Memory B cell (primary cell): ENCODE measurements at places on chromosomes 3 and 15.

DNA sequence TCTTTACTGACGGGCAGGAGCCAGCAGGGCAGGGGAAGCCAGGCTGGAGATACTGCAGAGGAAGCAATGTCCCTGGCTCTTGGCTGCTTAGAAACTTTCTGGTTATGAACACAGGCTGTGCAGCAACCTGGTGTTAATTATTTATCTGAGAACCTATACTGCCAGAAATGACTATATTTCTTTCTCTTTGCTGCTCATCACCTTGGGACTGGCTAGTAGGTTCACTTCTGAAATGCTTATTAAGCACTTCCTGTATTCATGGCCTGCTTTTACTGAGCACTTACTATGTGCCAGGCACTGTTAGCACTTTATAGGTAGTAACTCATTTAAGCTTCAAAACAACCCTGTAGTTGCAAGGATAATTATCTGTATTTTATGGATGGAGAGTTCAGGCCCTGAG lies 57.6 kb downstream of the RAB11A start:
- DNase-seq, result no peak

DNA sequence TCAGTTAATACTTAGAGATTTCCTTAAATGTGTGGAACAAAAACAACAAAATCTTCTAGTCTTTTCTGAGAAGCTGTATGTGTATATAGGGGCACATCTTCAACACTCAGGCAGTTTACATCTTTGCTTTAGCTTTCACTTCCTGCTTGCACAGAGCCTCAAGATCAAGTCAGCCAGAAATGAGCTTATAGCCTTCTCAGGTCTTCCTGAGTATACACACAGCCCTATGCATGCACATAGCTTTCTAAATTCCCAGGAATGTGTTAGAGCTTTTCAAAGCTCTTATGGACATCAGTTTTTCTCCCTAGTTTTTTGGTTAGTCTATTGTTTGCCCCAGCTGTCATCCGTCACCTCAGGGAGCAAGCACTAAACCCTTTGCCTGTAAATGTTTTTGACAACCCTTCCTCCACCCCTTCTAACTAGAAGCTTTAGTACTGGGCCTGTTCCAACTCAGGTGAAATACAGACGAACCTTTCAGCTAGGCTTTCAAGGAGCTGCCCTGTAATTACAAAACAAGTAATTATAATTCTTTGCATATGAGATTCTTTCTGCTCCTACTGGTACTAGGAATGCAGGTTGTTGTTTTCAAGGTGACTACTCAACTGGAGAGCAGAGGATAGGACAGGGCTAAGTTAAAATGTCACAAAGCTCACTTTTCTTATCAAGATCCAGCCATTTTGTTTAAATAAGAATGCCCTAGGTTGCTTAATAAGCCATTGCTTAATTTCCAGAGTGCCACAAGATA lies 22.6 kb upstream of the MTMR10 start:
- DNase-seq, result peak; percentile 17

DNA sequence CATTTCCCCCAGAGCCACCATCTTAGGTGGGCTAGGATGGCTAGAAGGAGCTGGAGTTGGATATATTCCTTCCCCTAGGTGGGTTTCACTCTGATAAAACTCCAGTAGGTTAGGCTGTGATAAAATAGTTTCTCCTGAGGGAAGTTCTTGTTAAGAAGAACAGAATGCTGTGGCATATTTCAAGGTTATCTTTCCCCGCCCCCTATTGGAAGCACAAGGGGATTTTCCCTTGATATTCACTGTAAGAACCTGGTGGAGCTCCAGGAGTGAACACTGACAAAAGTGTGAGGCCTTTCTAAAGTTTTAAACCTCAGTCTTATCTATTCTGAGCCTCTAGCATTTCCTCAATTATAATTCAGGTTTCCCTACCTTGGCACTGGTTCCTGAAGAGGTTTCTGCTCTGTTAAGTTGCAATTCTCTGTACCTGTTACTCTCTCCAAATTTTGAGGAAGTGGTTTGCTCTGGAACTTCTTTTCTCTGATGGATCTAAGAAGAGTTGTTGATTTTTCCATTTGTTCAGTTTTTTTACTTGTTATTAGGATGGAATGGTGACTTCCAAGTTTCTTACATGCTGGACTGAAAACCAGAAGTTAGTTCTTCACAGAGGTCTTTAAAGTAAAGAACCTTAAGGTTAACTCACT lies 113.5 kb downstream of the GMPS start:
- no peak for DNase-seq

DNA sequence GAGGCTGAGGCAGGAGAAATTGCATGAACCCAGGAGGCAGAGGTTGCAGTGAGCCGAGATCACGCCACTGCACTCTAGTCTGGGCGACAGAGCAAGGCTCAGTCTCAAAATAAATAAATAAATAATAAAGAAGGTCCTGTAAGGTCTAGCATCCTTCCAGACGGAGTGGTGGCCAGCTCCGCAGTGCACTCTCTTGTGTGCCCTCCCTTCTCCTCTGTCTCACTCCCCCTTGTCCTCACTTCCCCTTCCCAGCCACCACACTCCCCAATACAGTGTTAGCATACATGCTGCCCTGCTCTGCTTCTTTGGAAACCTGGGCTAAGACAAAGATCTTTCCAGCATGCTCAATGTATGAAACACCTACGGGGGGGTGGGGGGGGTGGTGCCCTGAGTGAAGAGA lies 3.4 kb upstream of the CLN6 start:
- no peak for DNase-seq

- DNase-seq, result no peak
These were observed 54.0 kb upstream of the GCNT3 start for GRCh38 chr15:59557581-59557980.

- DNase-seq, result no peak
These were observed 561.2 kb upstream of the ALCAM start for GRCh38 chr3:104805508-104805907.

DNA sequence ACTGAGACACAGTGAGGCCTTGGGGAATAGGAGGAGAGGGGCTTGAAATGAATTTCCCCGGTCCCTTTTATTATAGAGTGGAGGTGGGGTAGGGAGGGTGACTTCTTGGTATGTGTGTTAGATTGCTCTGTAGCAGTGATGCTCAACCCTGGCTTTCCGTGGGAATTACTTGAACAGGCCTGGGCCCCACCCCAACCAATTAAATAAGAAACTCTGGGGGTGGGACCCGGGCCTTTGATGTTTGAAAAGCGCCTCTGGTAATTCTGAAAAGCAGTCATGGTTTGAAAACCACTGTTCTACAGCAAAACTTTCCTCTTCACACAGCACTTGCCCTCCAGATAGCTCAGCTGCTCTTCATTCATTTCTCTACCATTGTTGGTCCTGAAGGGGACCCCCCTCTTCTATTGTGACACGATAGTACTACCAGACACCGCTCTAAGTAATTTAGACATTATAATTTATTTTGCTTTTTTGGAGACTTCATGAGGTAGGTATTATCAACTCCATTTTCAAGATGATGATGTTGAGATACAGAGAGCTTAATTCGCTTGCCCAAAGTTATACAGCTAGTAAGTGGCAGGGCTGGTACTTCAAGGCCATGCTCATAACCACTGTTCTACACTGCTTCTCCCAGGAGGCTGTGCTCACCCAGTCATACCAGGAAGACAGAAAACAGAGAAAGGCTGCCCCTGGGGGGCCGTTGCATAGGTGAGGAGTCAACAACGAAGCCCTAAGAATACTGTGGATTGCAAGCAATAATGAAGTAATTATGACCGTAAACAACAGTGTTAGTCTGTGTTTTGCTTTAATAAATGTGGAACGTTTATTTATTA lies 176.2 kb downstream of the PEX5L start:
- no peak for DNase-seq

DNA sequence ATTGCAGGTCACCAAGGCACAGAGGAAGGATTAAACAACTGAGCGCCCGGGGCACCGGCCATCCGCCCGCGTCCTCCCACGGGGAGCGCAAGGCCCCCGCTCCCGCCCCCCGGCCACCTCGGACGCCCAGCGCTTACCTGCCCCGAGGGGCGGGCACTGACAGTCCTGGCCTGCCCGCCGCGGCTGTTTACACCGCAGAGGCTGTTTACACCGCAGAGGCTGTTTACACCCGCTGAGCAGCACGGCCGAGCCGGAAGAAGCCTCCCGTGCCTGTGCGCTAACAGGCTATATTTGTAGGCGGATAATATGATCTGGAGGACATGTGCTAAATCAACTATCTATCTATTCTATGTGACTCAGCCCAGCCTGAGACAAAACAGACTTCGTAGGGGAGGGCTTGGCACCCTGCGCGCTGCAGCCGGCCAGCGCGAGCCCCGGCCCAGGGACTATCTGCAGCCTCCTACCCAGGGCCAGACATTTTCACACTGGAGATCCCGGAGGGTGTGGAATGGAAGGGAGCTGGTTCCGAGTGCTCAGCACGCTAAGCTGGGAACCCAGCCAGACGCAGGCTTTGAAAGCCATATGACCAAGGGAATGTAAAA lies at the start of gene LRRC2:
LRRC2 (minus strand) TSS at position 263 of the 602 bp plus-strand sequence. CDS start 14,711 bp downstream, outside the sequence.
- DNase-seq, result peak; percentile 22

- no peak for DNase-seq
These were observed 8.7 kb downstream of the DLG1 start for GRCh38 chr3:197289726-197290125.

DNA sequence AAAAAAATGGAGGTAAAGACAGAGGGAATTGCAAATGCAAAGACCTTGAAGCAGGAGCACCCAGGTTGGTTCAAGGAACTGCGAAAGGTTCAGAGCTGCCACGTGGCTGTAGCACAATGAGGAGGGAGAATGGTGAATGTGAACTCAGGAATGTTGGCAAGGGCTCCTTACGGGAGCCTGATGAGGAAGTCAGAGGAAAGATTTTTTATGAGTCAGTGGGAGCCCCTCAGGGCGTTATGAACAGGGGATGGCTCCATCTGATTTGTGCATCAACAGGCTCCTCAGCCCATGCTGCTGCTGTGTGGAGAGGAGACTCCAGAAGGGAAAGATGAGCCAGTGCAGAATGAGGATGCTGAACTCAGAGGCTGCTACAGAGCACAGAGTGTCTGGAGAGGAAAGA lies 194.4 kb downstream of the ARRDC4 start:
- DNase-seq, result no peak

DNA sequence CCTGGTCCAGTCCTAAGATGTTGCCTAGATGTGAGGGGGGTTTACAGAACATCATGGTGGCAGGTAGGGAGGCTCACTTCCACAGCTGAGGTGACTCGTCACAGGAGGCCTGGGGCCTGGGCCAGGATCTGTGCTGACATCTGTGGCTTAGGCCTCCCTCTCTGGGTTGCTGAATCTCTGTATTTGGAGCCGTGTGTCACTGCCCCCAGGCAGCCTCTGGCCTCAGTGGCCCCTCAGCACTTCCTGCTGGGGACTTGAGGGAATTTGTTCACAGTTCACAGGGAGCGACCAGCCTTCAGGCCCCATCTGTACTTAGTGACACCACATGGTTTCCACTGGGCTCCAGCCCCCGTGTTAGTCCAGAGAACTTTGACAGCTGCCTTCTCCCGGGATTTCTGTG lies 41.7 kb upstream of the ADAMTSL3 start:
- DNase-seq, result no peak

GRCh38 chr3:64983583-64984359 lies 296.0 kb upstream of the ADAMTS9 start:
- no peak for DNase-seq

GRCh38 chr3:125403789-125404188 lies 28.7 kb upstream of the ZNF148 start:
- DNase-seq, result no peak

GRCh38 chr3:184384342-184384741 lies 4.5 kb downstream of the CHRD start:
- DNase-seq, result no peak

DNA sequence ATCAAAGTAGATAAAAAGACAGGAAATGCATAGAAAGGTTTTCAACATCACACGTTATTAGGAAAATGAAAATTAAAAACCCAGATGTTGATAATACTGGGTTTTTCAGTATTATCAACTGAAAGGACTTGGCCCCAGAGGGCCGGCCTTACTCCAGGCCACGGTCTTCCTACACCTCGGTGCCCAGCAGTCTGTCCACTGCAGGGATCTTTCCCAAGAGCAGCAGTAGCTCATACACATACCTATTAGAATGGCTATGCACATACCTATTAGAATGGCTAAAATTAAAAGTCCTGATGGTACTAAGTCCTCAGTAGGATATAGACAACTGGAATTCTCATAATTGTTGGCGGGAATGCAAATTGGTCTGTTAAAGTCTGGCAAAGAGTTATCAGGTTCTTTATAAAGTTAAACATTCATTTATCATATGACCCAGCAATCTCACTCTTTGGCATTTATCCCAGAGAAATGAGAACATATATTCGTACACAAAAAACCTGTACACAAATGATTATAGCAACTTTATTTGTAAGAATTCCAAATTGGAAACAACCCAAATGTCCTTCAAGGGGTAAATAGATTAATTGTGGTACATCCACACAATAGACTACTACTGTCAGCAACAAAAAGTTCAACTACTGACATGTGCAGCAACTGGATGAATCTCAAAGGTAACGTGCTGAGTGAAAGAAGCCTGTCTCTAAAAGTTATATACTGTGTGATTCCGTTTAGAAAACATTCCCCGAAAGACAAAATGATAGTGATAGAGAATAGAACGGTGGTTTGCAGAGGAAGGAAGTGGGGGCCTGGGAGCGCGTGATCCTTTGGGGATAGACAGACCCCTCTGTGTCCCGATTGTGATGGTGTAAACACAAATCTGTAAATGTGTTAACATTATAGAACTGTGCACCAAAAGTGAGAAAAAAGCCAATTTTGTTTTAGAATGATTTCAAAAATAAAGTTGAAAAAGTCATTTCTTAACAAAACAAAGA lies 62.3 kb downstream of the MCTP2 start:
- no peak for DNase-seq

DNA sequence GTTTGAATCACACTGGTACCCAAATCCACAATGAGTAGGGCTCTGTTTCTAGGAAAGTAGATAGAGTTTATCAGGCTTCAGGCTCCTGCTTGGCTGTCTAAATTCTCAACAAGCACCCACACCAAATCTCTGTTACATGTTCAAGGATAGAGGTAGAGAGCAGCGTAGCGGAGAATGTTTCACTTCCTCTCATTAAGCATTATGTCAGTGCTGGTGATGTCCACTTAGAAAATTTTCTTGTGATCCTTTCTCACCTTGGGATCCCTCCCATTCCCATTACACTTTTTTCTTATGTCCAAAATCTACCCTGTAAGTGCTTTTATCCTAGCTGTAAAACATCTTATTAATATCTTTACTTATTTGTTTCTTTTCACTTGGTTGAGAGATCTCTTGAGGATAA lies 34.7 kb upstream of the GCSAM start:
- DNase-seq, result no peak

GRCh38 chr3:65742914-65743313 lies 295.8 kb downstream of the MAGI1 start:
- no peak for DNase-seq
